ENCODE measurements at places on chromosomes 16 and 17.
A peak's percentile ranks its signal among the peaks of the same experiment; 100 is the strongest.

DNA sequence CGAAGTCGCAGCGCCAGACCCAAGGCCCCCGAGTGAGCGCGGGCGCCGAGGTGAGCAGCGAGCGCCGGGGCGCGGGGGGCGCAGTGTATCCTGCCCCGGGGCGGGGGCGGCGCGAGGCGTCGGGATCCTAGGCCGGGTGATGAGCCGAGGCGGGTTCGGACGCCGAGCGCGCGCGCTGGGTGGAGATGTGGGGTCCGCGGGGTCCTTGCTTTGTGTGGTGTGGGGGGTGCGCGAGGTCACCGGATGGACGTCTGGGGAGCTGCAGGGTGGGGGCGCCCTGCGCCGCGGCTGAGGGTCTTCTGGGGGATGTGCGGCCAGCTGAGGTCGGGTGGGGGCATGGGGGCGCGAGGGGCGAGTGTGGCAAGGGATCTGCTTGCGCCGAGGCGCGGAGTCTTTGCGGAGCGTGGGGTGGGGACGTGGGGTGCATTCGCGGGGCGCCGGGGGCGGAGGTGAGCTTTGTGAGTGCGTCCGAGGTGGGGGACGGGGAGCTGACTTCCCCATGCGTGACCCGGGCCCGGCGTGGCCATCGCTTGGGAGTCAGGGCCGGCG, 560 bp downstream of the RAI1 start:
- peak; percentile 55 for DNase-seq

DNA sequence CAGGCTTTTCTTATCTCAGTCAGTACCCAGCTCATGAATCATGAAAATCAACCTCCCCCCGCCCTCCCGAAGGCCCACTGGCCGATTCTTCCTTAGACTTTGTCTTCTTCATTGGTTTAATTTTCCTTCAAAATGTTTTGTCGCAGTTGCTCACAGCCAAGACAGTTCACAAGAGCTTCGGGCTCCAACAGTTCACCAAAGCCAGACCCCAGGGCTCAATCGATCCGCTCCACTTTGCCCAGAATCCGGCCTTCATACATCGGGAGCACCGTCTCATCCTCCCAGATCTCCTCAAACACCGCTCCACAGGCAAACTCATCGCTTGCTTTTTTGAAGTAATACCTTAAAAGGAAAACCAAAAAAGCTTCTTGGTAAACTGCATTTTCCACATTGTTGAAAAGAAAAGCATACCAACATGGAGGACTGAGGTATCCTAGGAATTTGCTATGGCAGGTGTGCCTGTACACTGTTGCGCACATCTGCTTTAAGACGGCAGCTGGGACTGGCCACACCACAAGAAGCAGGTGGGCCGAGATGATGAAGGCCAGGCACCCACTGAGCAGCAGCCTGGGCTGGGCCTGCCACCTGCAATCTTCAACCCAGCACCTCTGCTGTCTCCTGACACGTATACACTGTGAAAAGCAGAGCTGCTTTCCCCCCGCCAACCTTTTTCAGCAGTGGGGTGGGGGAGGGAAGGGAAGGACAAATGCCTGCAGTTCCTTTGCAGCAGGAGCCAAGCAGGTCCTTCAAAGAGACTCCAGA, 31.5 kb downstream of the AXIN2 start:
- DNase-seq = no peak

- no peak for DNase-seq
Measured at GRCh38 chr17:14113137-14113536, 43.8 kb downstream of the COX10 start.

- no peak for DNase-seq
Measured at GRCh38 chr17:39365242-39365641, 36.2 kb downstream of the FBXL20 start.

GRCh38 chr16:85105475-85105874, 6.8 kb downstream of the CIBAR2 start:
- no peak for DNase-seq

- DNase-seq = no peak
Measured at GRCh38 chr17:39277110-39277509, 51.4 kb upstream of the STAC2 start.

DNA sequence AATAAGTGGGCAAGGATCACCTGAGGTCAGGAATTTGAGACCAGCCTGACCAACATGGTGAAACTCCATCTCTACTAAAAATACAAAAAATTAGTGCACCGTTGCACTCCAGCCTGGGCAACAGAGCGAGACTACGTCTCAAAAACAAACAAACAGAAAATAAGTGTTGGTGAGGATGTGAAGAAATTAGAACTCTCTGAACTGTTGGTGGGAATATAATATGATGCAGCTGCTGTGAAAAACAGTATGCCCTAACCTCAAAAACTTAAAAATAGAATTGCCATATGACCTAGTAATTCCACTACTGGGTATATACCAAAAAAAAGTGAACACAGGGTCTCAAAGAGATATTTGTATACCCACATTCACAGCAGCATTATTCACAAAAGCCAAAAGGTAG, 26.1 kb downstream of the GLG1 start:
- DNase-seq = no peak

- no peak for DNase-seq
Measured at GRCh38 chr17:8369944-8370343, 6.6 kb downstream of the KRABD2 start.

GRCh38 chr17:2172077-2172851, 117.4 kb downstream of the HIC1 start:
- DNase-seq = peak; percentile 63

- no peak for DNase-seq
Measured at GRCh38 chr16:71724320-71724751, at the start of gene PHLPP2. Gene PHLPP2, minus strand, starts transcription at chr16:71724701. Its CDS starts 9,906 bp downstream, at chr16:71714795.

- DNase-seq = no peak
Measured at GRCh38 chr16:86618431-86619238, 40.3 kb downstream of the FOXL1 start.

GRCh38 chr16:51035711-51036110, 115.4 kb downstream of the SALL1 start:
- no peak for DNase-seq

GRCh38 chr16:74320707-74321106, 24.1 kb downstream of the PSMD7 start:
- no peak for DNase-seq

Measured in colonic mucosa (tissue), 4 donors.